ENCODE measurements at places on chromosomes 4 and X.

- DNase-seq = no peak
Observed at GRCh38 chr4:52192001-52192400, 140.9 kb downstream of the SPATA18 start.

- no peak for DNase-seq
Observed at GRCh38 chr4:56674984-56675383, 6.1 kb downstream of the HOPX start.

- no peak for DNase-seq
Observed at GRCh38 chrX:68761086-68761485, 67.7 kb upstream of the EFNB1 start.

DNA sequence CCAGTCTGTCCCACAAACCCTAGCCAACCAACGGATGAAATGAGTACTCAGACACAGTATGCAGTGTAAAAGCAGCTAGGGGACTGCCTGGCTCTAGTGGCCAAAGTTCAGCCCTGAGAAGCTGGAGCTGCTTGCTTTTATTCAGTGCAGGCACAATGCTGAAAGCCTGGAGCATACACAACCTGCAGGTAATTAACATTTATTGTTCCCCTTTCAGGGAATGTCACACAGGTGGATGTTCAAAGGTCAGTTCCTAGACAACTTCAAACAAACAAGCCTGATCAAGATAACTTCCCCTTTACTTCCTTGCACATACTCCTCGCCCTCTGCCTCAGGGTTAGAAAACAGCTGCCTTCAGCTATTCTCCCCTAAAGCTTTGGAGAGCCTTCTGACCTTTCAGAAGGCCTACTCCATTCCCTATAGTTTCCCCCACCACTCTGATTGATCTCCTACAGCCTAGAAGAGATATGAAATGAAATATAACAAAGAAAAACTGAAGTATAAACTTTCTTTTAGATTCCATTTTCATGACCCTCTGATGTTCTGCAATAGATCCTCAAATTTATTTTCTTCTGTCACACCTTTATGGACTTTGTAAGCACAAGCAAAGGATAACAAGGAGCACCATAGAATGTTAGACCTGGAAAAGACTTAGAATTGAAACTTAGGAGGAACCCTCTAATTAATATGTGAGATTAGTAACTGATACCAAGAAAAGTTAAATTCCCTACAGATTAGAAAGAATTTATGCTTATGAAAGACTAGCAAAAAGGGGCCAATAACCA is 6.8 kb upstream of the DCAF8L1 start:
- no peak for DNase-seq

- no peak for DNase-seq
Observed at GRCh38 chrX:32644476-32645245, 566.7 kb downstream of the DMD start.

- DNase-seq = no peak
Observed at GRCh38 chr4:172220679-172221078, 407.5 kb downstream of the GALNTL6 start.

- no peak for DNase-seq
Observed at GRCh38 chrX:21150208-21150607, 224.0 kb upstream of the CNKSR2 start.

DNA sequence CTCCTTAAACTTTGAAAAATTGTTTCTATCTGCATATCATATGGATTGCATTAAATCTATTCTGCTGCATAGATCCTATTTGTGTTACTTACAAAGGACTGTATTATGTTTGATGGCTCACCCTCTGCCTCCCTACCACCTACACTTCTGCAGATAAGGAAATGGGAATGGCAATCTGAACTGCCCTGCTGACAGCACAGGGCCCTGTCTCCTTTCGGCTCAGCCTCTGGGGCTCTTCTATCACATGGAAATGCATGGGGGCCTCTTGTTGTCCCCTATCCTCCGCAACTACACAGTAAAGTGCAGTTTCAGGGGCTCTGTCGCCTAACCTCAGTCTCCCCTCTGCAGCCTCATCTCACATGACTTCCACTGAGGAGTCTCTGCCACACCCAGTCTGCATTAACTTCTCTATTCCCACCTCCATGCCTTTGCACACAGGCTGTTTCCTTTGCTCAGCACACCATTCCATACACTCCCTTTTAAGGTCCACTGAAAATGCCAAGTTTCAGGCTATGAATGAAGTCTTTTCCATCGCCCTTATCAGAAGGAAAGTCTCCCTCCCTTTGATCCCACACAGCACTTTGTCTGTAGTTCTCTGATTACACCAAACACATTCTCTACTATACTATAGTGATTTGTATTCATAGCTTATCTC is 12.5 kb downstream of the RELL1 start:
- DNase-seq = no peak

DNA sequence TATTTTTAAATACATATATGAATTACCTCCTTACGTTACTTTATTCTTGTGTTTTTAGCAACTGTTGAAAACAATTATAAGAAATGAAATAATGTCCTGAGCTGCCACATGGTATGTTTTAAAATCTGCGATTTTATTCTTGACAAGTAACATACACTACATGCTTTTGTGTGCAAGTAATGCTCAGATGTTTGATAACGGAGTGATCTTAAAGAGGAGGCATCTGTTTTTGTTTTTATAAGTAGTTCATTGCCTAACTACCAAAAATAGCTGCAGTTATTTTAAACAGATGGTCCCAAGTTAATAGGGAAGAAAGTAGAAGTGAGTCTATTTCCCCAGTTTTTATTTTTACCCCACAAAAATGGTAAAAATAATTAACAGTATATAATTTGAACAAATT is 55.2 kb downstream of the GAB1 start:
- no peak for DNase-seq

DNA sequence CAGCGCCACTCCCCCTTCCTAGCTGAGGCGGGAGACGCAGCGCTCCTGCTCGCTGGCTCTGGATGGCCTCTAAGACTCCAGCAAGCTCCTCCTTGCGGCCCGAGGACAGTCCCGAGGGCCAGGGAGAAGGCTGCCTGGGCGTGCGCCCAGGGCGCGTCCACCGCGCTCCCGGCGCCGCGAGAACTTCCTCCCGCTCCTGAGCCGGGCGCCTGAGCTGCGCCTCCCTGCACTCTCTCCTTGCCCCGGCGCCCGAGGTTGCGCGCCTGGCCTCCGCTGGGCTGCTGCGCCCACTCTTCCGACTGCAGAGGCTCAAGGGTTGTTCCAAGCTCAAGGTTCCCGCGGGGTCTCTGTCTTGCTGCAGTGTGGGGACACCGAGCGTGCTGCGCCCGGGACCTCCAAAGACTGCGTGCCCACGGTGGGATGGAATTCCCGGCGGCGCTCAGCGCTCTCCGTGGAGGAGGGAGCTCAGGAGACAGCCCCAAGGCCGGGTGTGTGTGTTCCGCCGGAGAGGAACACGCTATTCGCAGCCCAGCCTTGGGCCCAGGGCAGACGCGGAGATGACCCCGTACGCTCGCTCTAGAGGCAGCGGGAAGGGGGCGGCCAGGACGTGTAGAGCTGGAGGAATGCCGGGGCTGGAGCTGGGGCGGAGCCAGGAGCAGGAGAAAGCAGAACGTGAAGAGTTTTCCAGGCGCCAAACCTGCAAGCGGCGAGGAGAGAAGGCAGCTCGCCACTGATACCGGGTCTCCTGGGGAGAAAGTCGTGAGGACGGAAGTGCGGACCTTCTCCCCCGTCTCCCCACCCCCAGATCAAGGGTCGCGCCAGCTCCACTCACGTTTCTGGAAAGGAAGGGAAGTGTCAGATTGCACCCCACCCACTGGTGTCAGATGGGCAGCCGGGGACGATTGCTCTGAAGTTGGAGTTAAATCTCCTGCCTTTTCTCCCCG is at the start of gene ARHGAP6:
ARHGAP6 (minus strand) TSS at position 753 of the 944 bp plus-strand sequence. CDS start 1,092 bp downstream, outside the sequence.
- peak; percentile 63 for DNase-seq

- DNase-seq = no peak
Observed at GRCh38 chrX:132948648-132949260, 9.7 kb downstream of the HS6ST2 start.

DNA sequence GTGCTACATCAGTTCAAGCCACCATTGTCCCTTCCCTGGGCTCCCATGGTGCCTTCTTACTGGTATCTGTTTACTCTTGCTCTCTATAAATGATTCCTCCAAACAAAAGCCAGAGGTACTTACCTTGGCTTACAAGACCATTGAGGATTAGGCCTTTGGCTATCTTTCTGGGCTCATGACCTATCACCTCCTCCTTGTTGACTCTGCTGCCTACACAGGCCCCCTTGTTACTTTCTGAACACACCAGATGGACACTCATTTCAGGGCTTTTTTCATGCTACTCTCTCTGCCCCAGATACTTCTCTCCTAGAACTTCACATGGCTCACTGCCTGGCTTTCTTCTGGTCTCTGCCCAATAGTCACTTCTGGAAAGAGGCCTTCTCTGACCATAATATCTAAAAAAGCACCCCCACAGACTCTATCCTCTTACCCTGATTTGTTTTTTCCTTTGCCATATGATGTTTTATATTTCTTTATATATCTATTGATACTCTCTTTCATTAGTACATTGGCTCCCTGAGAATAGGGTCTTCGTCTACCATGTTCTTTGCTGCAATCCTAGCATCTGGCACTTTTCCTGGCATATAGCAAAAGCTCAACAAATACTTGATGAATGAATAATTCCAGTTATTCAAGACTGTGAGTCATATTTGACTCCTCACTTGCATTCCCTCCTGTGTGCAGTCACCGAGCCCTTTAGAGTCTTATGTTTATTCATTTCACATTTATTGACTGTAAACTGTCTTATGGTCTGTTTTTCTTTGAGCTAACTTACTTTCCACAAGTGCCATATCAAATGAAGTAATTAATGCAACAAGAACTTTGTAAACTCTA is 27.1 kb upstream of the TAPT1 start:
- DNase-seq = peak; percentile 81

GRCh38 chr4:30341731-30342130 is 378.4 kb upstream of the PCDH7 start:
- DNase-seq = no peak

DNA sequence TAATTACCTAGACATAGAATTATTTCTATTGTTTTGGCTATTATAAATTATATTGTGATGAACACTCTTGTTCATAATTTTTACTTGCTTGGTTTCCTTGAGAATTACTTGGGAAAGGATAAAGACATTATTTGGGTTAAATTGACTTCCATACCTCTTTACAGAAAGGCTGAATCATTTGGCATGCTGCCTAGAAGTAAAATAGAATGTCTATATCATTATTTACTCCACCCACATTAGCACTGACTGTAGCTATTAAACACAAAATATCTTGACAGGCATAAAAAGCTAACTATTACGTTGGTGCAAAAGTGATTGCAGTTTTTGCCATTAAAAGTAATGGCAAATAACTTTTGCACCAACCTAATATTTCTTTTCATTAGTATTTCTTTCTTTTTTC is 29.7 kb upstream of the ADH6 start:
- DNase-seq = no peak
